ENCODE measurements at places on chromosomes 13 and 19.

- no peak for ATAC-seq
- peaks cover 13% of the 10 kb centered on the region for H3K4me1 ChIP-seq
- no peaks in the 10 kb centered on the region for H3K27me3 ChIP-seq
- H3K27ac ChIP-seq, result no peak overlapping the region
- no peak overlapping the region for H3K4me3 ChIP-seq
Measured at GRCh38 chr13:113955235-113955634, 18.6 kb downstream of the C13orf46 start.

GRCh38 chr13:30194906-30195305 lies 112.4 kb downstream of the KATNAL1 start:
- no peaks in the 10 kb centered on the region for H3K27me3 ChIP-seq
- ATAC-seq, result no peak
- H3K4me1 ChIP-seq, result peaks cover 15% of the 10 kb centered on the region
- H3K36me3 ChIP-seq, result no peaks in the 10 kb centered on the region
- no peak overlapping the region for H3K4me3 ChIP-seq

GRCh38 chr19:2603334-2603733 lies 99.2 kb downstream of the GNG7 start:
- H3K4me3 ChIP-seq, result peak overlapping the region; percentile 54
- ATAC-seq, result no peak
- no peaks in the 10 kb centered on the region for H3K27me3 ChIP-seq
- H3K36me3 ChIP-seq, result peaks cover 12% of the 10 kb centered on the region
- peak overlapping the region; percentile 69 for H3K27ac ChIP-seq
- H3K4me1 ChIP-seq, result peaks cover 48% of the 10 kb centered on the region

GRCh38 chr19:35171730-35172129 lies 17.2 kb downstream of the FXYD5 start:
- H3K4me1 ChIP-seq, result peaks cover 54% of the 10 kb centered on the region
- H3K4me3 ChIP-seq, result no peak overlapping the region
- no peaks in the 10 kb centered on the region for H3K27me3 ChIP-seq
- H3K36me3 ChIP-seq, result peaks cover 32% of the 10 kb centered on the region
- H3K27ac ChIP-seq, result peak overlapping the region; percentile 69

DNA sequence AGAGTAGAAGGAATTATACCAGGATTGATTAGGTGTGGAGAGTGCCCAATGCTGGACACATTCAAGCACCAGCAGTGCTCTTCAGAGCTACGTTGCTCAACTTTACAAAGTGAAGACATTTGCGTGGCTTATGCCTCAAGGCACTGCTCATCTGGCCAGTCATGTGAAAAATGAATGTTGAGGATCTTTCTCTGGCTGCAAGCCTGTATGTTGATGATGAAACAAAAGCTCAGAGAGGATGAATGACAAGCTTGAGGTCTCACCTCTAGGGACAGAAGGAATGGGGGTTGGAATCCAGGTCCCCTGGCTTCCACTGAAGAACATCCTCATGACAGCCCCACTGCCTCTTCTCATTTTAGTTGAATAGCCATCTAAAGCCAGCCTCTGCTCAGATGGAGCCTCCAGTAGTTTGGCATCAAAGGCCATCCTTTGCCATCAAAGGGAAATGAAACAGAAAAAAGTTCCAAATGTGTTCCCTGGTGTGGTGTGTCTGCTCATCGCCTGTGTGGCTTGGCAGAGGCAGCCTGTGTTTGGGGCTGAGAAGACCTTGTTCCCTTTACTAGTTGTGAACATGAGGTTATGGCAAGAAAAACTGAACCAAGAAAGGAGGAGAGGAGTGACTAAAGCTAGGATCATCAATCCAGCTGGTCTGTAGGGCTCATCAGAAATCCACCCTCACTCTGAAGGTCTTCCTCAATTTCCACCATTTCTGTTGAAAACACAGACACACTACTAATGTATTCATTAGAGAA lies 114.0 kb upstream of the KL start:
- no peak overlapping the region for H3K4me3 ChIP-seq
- no peak overlapping the region for H3K27ac ChIP-seq
- H3K27me3 ChIP-seq, result peaks cover 9% of the 10 kb centered on the region

GRCh38 chr19:51161266-51161665 lies 19.2 kb downstream of the SIGLEC7 start:
- no peak overlapping the region for H3K4me3 ChIP-seq
- peaks cover 11% of the 10 kb centered on the region for H3K27me3 ChIP-seq
- H3K36me3 ChIP-seq, result no peaks in the 10 kb centered on the region
- no peaks in the 10 kb centered on the region for H3K4me1 ChIP-seq

- H3K27me3 ChIP-seq, result no peaks in the 10 kb centered on the region
- H3K27ac ChIP-seq, result no peak overlapping the region
- no peak overlapping the region for H3K4me3 ChIP-seq
- peaks cover 12% of the 10 kb centered on the region for H3K4me1 ChIP-seq
- no peak for ATAC-seq
Measured at GRCh38 chr19:33419788-33420130, 46.2 kb downstream of the CEBPG start.

GRCh38 chr13:79686441-79686840 lies 205.5 kb downstream of the NDFIP2 start:
- no peaks in the 10 kb centered on the region for H3K27me3 ChIP-seq
- no peak overlapping the region for H3K4me3 ChIP-seq
- no peaks in the 10 kb centered on the region for H3K36me3 ChIP-seq
- no peaks in the 10 kb centered on the region for H3K4me1 ChIP-seq

DNA sequence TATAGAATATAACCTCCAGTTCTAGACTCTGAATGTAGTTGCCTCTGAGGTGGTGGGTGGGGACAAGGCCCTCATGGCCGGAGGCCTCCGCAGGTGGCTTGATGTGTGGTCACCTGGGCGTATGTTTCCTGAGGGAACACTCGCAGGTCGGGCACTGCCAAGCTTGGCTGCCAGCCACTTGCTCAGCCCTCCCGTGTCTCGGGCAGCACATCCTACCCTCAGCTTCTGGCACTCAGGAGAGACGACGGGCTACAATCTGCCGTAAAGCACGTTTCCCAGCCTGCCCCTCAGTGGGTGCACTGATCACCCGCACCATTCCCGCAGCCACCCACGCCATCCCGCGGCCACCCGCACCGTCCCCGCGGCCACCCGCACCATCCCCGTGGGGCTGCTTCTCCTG lies 15.2 kb downstream of the THOP1 start:
- peaks cover 72% of the 10 kb centered on the region for H3K36me3 ChIP-seq
- H3K4me1 ChIP-seq, result peaks cover 16% of the 10 kb centered on the region
- no peaks in the 10 kb centered on the region for H3K27me3 ChIP-seq
- no peak overlapping the region for H3K27ac ChIP-seq
- no peak overlapping the region for H3K4me3 ChIP-seq

DNA sequence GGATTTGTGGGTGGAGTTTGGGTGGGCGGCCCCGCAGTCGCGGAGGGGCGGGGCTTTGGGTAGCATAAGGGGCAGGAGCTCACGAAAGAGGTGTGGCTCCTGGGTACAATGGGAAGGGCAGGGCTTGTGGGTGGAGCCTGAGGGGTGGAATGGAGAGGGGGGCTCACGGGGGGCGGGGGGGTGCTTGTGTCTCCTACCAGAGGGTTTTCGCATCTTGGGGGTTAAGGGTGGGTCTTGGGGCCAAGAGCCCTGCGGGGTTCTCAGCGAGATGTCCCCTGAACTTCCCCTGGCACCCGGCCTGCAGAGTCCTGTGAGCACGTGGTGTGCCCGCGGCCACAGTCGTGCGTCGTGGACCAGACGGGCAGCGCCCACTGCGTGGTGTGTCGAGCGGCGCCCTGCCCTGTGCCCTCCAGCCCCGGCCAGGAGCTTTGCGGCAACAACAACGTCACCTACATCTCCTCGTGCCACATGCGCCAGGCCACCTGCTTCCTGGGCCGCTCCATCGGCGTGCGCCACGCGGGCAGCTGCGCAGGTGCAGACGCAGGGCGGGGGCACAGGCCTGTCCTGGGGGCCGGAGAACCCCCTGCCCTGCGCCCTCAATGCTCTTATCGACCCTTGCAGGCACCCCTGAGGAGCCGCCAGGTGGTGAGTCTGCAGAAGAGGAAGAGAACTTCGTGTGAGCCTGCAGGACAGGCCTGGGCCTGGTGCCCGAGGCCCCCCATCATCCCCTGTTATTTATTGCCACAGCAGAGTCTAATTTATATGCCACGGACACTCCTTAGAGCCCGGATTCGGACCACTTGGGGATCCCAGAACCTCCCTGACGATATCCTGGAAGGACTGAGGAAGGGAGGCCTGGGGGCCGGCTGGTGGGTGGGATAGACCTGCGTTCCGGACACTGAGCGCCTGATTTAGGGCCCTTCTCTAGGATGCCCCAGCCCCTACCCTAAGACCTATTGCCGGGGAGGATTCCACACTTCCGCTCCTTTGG lies 5.1 kb downstream of the FSTL3 start:
- H3K4me3 ChIP-seq, result peak overlapping the region; percentile 86
